Activated CD4-positive, alpha-beta T cell treated with anti-CD3 and anti-CD28 coated beads, Interleukin-2, amount 10 ng/mL, durations not matched to agents 7 days and 5 days (primary cell): ENCODE measurements at places on chromosomes 7 and 10.

- H3K4me1 ChIP-seq = peaks cover 26% of the 10 kb centered on the region
- no peak overlapping the region for H3K27ac ChIP-seq
- peaks cover 68% of the 10 kb centered on the region for H3K36me3 ChIP-seq
- no peak for DNase-seq
Measured at GRCh38 chr7:44448922-44449583, 41.4 kb downstream of the NUDCD3 start.

GRCh38 chr7:117664047-117664446 lies 184.2 kb downstream of the CFTR start:
- no peak overlapping the region for H3K4me3 ChIP-seq
- no peaks in the 10 kb centered on the region for H3K4me1 ChIP-seq
- H3K27ac ChIP-seq = no peak overlapping the region
- DNase-seq = no peak
- no peaks in the 10 kb centered on the region for H3K36me3 ChIP-seq

DNA sequence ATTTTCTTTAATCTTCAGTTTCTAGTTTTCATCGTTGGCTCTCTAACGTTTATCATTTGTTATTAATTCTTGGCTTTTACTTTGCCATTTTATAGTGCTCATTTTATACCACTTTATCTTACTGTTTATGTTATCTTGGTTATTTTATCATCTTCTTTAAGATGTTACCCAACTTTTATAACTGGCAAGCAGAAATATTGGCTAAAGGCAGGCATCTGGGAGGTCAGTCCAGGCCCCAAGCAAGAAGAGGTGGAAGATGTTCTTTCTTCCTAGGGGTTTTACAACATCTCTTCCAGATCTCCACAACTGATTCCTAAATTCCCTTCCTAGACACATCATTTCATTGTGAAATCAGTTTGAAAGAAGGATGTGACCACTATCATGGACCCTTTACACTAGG lies 208.1 kb downstream of the AHR start:
- no peak for DNase-seq
- no peaks in the 10 kb centered on the region for H3K4me1 ChIP-seq
- no peaks in the 10 kb centered on the region for H3K36me3 ChIP-seq
- peaks cover 4% of the 10 kb centered on the region for H3K27me3 ChIP-seq
- no peak overlapping the region for H3K27ac ChIP-seq
- no peak overlapping the region for H3K4me3 ChIP-seq

- H3K36me3 ChIP-seq = peaks cover 43% of the 10 kb centered on the region
- H3K4me1 ChIP-seq = peaks cover 2% of the 10 kb centered on the region
- no peak overlapping the region for H3K4me3 ChIP-seq
Measured at GRCh38 chr7:64807731-64808365, 13.6 kb downstream of the ZNF138 start.

- peaks cover 12% of the 10 kb centered on the region for H3K36me3 ChIP-seq
- H3K27ac ChIP-seq = no peak overlapping the region
- H3K4me3 ChIP-seq = no peak overlapping the region
- H3K27me3 ChIP-seq = no peaks in the 10 kb centered on the region
- no peak for DNase-seq
Measured at GRCh38 chr7:141649137-141649864, 52.7 kb downstream of the DENND11 start.
